ENCODE measurements at places on chromosomes 13 and 19. TPM values are rescaled to one million over a fixed set of nuclear protein-coding genes. Genes with fewer than 3 reads are reported as not detected.

Gene DENND1C
- total RNA-seq = 92.1 TPM

Gene FAM124A
- 0.19 TPM for total RNA-seq

- DNase-seq = no peak
Observed at GRCh38 chr13:110225609-110226574, 81.1 kb downstream of the COL4A1 start.

DNA sequence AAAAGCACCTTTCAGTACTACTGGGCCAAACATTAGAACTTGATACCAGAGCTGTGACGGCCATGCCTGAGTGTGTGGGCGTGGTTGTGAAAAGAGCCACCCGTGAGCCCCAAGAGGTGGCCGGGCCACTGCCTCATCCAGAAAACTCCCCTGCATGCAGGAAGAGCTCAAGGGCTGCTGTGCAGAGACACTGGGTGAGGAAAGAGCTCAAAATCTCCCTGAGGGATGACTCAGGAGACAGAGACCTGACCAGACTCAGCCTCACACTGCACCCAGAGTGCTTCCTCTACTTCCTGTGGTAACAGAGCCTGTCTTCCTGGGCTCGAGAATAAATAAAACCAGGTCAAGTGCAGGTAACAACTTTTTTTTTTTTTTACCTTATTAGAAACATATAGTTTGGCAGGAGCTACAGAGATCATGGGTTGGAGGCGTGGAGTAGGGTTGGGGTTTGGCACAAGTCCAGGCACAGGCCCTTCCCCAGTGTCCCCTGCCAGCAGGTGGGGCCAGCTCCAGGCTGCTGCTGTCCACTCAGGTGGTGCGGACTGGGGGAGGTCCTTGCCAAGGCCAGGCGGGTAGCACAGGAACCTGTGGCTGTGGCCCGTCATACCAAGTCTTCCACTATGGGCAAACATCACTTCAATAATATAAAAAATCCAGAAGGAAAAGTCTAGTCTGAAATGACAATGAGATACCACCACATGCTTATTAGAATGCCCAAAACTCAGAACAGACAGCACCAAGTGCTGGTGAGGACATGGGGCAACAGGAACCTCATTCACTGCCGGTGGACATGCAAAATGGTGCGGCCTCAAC is 25.5 kb downstream of the ELL start:
- DNase-seq = peak; percentile 68

DNA sequence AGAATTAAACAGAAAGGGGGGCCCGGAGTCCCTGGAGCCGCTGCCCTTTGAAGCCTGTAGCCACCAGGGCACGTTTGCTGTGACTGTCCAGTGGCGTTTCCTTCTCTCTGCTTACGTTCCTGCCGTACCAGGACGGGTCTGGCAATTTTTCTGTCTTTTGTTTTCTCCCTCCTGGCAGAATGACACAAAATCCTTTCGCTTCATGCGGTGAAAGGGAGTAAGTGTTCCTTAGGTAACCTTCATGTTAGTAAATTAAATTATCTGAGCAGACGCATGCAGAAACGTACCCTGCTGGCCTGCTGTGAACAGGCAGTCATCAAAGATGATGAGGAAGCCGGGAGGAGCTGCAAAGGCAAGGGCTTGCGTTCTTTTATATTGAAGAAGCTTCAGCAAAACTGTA is 299.3 kb upstream of the ARGLU1 start:
- no peak for DNase-seq

DNA sequence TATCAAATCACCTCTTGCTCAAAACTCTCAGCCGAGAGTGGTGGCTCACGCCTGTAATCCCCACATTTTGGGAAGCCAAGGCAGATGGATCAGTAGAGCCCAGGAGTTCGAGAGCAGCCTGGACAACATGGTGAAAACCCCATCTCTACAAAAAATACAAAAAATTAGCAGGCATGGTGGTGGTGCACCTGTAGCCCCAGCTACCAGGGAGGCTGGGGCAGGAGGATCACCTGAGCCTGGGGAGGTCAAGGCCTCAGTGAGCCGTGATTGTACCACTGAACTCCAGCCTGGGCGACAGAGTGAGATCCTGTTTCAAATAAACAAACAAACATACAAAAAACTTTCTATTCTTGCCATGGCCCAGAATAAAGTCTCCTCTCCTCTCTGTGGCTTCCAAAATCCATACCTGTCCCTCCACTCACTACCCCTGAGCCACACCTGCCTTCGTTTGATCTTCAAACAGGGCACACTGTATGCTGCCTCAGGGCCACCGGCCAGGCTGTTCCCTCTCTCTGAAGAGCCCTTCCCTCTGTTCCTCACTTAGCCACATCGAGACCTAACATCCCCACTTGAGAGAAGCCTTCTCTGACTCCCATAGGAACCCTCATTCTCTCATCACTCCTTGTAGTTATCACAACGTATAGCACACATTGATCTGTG is 6.3 kb downstream of the LGI4 start:
- no peak for DNase-seq

DNA sequence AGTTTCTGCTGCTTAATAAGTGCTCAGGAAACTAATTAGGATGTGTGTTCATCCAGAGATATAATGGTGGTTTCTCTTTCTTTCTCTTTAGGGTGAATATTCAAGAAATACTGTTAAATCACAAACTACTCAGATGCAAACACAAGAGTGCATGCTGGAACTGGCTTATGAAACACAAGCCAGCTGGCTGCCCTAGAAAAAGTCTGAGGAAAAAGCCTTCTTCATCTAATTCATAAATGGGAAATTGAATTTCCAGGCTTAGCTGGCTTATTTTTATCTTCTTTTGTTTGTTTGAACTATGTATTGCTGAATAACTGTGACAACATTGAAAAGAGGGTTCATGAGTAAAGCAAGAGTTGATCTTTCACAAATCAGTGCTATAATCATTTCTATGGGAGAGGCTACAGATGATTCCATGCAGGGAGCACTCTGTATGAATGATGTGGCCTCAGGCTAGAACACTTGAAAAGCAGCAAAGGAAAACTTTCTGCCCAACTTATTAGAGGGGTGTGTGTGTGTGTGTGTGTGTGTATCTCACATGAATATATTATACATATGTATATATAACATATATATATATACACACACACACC is 69.8 kb upstream of the SCEL start:
- no peak for DNase-seq

Data from activated T-cell treated with anti-CD3 and anti-CD28 coated beads, Interleukin-2, amount 50 U/mL, for 72 hours (primary cell).